ENCODE measurements at places on chromosomes 4 and X.

DNA sequence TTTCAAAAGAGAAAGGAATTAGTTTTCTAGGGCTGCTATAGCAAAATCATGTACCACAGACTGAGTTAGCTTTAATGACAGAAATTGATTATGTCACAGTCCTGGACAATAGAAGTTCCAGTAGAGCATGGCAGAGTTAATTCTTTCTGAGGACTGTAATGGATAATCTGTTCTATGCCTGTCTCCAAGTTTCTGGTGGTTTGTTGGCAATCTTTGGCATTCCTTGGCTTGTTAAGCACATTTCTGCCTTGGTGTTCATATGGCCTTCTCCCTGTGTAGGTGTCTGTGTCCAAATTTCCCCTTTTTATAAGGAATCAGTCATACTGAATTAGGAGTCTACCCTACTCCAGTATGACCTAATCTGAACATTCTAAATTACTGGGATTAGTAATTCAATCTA lies 336.1 kb upstream of the PABPC4L start:
- no peak for DNase-seq

DNA sequence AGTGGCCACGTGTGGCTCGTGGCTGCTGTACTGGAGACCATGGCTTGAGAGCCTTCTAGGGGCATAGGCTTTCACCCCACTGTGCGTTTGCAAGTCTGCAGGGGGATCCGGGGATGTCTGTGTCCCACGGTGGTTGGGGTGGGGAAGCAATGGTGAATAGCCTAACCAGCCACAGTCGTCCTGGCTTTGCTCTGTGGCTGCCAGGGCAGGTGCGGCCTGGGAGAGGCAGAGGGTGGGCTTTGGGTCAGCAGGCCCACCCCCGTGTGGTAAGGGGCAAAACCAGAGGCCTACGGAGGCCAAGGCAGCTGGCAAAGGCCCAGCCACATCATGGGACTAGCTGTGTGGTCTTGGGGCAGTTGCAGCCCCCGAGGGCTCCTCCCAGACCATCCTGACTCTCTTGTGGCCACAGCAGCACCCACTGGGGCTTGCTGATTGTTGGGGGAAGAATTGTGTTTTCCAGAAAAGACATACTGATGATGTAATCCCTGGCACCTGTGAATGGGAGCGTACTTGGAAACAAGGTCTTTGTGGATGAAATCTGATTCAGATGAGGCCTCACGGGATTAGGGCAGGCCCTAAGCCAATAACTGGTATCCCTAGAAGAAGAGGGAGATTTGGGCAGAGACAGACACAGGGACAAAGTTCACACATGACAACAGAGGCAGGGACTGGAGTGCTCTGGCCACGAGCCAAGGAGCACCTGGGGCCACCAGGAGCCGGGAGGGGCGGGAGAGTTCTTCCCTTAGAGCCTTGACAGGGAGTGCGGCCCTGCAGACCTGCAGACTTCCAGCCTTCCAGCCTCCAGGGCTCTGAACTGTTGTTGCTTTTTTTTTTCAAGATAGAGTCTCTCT lies 2.9 kb downstream of the CPZ start:
- DNase-seq = no peak

GRCh38 chrX:155893521-155893920 lies 12.4 kb downstream of the VAMP7 start:
- no peak for DNase-seq

- no peak for DNase-seq
Measured at GRCh38 chrX:10474510-10474909, 145.9 kb downstream of the MID1 start.

DNA sequence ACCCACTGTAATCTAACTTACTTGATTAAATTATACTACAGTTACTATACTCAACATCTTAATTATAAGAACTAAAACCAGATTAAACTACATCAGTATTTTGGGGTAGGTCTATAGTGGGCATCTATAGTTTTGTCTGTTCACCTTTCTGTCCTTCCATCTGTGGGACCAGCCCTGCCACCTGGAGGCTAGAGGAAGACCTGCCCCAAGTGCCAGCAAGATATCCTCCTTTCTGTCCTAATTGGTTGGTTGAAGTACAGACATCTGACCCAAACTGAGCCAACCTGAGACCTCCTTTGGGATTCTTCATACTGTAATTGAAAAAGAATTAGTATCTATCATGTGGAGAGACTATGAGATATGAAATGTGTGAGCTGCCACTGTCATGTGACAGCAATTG lies 172.2 kb upstream of the TLL1 start:
- no peak for DNase-seq

DNA sequence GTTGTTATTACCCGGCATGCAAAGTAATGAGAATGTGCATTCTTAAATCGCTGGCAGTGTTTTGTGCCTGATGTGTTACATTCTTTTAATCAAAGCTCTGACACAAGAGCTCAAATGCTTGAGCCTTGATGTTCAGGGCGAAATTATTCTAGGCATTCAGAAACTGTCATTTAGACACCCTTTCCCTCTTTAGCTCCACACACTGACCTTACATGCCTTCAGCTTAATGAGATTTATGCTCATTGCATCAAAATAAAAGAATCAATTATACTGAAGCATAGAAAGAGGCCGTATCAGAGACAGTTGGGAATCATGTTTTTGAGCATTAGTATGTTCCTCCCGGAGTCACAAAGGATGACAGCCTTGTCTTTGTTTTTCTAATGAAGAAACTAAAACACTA lies 56.7 kb downstream of the FAM114A1 start:
- no peak for DNase-seq

GRCh38 chrX:142184756-142185602 lies 20.1 kb downstream of the MAGEC2 start:
- DNase-seq = no peak

DNA sequence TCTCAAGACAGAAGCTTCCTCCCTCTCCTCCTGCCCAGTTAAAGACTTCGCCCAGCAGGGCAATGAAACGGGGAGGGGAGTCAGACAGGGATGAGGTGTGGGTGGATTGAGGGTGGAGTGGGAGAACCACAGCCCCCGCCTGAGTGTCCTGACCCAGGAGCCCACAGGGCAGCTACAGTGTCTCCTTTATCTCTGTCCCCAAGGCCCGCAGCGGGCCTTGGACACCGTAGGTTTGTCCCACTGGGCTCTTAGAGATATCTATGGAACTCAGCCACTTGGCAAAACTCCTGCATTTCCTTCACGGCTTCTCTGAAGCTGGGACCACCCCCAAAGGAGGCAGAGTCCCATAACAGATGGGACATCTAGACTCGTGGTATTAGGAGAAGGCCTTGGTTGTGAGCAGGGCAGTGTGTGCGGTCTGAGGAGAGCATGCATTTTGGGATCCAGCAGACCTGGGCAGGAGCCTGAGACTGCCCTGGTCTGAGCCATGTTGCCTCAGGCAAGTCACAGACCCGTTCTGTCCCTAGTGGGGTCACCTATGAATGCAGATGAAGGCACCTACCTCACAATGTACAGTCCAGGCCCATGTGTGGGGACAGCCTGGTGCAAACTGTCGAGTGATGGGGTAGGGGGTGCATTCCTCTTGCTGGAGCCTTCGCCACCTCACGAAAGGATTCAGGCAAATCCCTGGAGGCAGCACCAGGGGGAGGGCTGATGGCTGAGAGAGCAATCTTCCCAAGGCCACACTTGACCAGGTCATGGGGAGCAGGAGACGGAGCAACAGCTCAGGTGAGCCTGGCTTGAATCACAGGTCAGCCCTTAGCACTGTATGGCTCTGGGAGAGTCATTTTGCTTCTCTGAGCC lies 225.7 kb upstream of the PSAPL1 start:
- DNase-seq = no peak

GRCh38 chrX:153455571-153455970 lies 9.7 kb upstream of the TREX2 start:
- no peak for DNase-seq
